A549 treated with GW870086 at 1 μM for 4 hours (cell line): ENCODE measurements at places on chromosomes 11 and 22. TPM values are rescaled to one million over a fixed set of nuclear protein-coding genes. Genes with fewer than 3 reads are reported as not detected.

The ANGPTL5 gene
- 0.09 to 0.16 TPM in 2 of 5 replicates, not detected in the others for total RNA-seq

The RAB36 gene
- total RNA-seq = 6.6 to 8.3 TPM (median 7.3 TPM) in 5 replicates

The OR9I1 gene
- not detected in 5 replicates for total RNA-seq

The THY1 gene
- total RNA-seq = 8.9 to 17.2 TPM (median 13.7 TPM) in 5 replicates

The DDIAS gene
- 13.3 to 17.4 TPM (median 16.5 TPM) in 5 replicates for total RNA-seq

The APOL6 gene
- 1.4 to 1.8 TPM (median 1.6 TPM) in 5 replicates for total RNA-seq

The NXF1 gene
- total RNA-seq = 38.0 to 53.7 TPM (median 50.7 TPM) in 5 replicates

The SPI1 gene
- total RNA-seq = 0.15 TPM in 1 of 5 replicates, not detected in the others

The LARGE2 gene
- total RNA-seq = 2.0 to 3.4 TPM (median 2.9 TPM) in 5 replicates

The PHOX2A gene
- total RNA-seq = not detected in 5 replicates

The TMEM25 gene
- total RNA-seq = 0.40 to 0.67 TPM (median 0.59 TPM) in 5 replicates

The PNPLA5 gene
- not detected in 5 replicates for total RNA-seq

The GTSE1 gene
- total RNA-seq = 27.2 to 36.3 TPM (median 31.4 TPM) in 5 replicates

The MYBPC3 gene
- 0.02 to 0.10 TPM (median 0.06 TPM) in 5 replicates for total RNA-seq

The MMP13 gene
- total RNA-seq = not detected in 5 replicates

The LDHAL6A gene
- not detected in 5 replicates for total RNA-seq

The TRIM49 gene
- total RNA-seq = 0.07 TPM in 1 of 5 replicates, not detected in the others

The KCNJ5 gene
- 0.03 to 0.15 TPM in 2 of 5 replicates, not detected in the others for total RNA-seq

The MFNG gene
- total RNA-seq = 2.2 to 2.5 TPM (median 2.3 TPM) in 5 replicates

The TEX54 gene
- not detected in 5 replicates for total RNA-seq

The ARHGEF17 gene
- total RNA-seq = 7.4 to 13.3 TPM (median 12.5 TPM) in 5 replicates

The EFCAB6 gene
- 0.17 to 0.69 TPM (median 0.45 TPM) in 5 replicates for total RNA-seq

The TYR gene
- not detected in 5 replicates for total RNA-seq

The SCARF2 gene
- total RNA-seq = 0.71 to 1.6 TPM (median 0.97 TPM) in 5 replicates
